ENCODE measurements at places on chromosomes 16 and 17.
A peak's percentile ranks its signal among the peaks of the same experiment; 100 is the strongest.

GRCh38 chr17:61337290-61337689 lies 62.4 kb upstream of the TBX2 start:
- DNase-seq: no peak

DNA sequence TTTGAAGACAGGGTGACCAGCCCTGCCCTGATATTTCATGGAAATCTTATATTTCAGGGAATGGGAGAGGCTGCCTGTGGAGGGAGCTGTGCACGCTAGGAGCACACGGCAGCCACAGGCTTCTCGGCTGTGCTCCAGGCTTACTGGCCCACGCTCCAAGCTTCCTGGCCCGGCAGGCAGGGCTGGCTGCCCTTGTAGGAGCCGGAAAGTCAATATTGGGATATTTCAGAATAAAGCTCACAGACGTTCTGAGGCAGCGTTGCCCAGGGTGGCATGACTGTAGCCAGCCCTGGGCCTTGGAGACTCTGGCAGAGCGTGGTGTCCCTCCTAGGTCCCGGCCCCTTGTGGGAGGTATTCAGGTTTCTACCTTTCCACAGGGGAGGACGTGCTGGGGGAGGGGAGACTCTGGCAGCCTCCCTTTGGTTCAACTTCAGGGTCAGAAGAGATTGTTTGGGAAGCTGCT lies 95.6 kb downstream of the NPIPB11 start:
- peak; percentile 75 for DNase-seq

DNA sequence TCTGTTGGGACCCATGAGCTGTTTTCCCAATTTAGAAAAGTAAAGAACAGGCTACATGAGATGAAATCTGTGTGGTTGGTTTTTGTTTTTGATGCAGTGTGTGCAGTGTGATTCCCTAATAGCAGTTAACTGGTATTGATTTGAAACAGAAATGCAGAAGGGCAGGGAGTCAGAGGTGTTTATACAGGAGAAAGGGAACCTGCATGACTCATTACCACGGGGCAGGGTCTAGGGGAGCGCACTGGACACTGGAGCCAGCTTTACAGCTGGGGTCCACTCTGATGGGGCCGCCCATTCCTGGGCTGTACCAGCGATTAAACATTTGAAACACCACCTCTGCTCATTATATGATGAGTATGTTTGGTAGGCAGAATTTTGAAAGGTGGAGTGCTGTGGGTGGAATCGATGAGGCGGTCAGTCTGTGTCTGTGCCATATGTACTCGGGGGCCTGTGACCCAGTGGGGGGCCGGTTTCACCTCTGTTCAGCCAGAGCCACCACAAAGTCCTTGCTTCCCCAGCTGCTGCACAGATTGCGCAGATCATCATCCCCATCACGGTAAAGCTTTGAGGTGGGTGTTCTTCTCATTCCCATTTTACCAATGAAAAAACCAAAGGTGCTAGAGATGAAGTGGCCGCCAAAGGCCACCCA lies 142.5 kb downstream of the CMIP start:
- DNase-seq: no peak

DNA sequence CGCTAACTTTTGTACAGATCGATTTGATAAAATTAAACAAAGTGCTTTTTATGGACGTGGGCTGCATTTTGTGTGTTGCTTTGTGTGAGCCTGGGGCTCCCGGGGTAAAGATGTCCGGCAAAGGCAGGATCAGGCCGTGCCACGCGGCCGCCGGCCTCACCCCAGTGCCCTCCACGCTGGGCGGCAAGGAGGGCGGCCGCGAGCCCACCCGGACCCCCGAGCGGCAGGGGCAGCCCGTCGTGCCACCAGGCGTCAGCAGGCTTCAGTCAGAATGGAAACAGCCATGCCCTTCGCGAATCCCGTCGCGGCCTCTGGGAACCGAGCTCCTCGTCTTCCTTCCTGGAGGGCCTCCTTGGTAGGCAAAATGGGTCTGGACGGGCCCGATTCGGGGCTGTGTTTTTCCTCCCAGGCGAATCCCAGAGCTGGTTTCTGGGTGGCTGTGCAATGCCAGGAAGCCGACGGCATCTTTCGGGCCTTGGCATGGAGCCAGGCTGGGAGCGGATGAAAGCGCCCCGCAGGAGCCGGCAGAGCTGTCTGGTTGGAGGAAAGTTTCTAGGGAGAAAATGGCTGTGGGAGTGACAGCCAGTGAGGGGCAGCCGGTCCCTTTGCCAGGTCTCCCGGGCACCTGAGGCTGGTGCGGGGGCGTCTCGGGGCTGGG lies 5.5 kb downstream of the SOX8 start:
- no peak for DNase-seq

DNA sequence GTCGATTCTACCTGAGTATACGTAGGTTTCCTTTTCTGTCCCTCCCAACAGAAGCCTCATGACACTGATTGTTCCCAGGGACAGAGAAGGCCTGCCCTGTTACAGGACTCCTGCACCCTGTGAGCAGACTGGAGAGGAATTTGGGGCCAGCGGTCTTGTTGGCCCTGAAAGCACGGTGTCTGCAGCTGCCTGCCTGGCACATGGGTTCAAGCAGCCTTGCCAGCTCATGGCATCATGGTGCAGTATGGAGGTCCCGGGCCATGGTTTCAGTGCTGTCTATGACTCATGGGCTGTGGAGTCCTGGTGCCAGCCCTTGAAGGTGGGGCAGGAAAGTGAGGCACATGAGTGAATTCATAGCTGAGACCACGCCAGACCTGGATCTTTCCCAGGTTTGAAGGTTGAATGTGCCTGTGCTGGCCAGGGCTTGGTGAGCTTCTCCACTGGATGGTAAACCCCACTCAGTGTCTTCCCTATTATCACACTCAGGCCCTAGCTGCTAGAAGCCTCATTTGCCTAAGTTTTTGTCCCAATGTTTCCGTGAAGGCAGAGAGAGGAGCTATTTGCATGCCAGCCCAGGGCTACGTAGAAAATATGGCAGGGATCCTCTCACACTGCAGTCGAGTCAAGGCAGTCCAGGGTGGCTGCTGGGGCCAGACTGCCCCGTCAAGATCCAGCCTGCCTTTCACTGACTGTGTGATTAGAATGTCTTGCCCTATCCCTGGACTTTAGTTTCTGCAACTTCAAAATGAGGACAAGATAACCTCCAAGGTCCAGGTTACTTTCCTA lies 277.2 kb upstream of the CCL2 start:
- no peak for DNase-seq

DNA sequence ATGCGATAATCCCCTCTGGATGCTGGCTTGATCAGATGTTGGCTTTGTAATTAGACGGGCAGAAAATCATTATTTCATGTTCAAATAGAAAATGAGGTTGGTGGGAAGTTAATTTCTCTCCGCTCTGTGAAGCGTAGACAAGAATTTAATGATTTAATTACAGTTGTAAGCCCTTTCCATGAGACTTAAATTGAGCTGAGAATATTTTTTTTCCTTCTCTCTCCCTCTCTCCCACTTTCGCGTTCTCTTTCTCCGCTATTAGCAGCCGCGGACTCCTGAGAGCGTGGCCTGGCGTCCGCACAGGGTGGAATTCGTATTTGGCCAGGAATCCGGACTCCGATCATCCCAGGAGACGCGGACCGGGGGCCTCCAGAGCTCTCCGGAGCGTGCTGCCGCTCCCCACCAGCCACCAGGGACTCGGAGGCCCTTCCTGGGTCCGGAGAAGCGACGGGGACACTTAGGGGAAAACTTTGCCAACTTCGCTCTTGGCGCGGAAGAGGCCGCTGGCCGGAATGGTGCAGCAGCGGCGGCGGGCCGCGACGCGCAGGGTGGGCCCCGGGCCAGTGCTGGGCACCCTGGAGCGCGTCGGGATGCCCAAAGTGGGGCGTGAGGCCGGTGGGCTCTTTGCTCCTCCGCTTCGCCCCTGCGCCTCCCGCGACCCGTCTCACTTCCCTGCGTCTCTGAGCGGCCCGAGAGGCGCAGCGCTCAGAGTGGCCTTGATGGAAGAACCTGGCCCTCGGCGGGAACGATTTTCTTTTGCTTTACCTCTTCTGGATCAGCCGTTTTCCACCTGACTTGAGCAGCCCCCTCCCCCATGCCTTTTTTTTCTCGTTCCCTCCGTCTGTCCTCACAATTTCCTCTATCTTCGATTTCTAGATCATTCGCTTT lies 3.6 kb upstream of the IRX3 start:
- DNase-seq: no peak

DNA sequence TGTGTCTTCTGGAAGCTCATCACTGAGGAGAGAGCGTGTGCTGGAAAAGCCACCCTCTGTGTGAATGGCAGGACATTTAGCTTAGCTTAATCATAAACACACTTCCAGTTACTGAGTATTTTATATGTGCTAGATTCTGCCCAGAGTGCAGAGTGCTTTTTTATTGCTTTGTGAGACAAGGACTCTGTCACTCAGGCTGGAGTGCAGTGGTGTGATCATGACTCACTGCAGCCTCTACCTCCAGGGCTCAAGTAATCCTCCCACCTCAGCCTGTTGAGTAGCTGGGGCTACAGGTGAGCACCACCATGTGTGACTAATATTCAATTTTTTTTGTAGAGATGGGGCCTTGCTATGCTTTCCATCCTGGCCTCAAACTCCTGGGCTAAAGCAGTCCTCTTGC lies 61.4 kb upstream of the IRX3 start:
- no peak for DNase-seq

DNA sequence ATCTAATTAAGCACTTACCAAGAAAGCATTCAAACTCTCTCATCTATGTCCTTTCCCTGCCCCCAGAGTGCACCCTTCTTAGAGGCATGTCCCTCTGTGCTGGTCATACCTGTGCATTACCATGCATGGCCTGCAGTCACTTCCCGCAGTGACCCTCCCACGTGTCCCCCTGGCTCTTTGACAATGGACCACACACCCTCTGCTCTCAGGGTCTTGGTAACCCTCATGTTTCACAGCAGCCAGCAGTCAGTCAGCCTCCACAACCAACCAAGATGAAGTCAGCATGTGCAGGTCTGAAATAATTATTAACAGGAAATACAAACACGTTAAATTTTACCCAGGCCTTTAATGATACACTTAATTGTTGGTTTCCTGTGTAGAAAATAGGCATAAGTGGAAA lies 10.1 kb downstream of the KRT33A start:
- DNase-seq: no peak

GRCh38 chr16:11514283-11514682 lies 72.4 kb downstream of the LITAF start:
- DNase-seq: no peak

DNA sequence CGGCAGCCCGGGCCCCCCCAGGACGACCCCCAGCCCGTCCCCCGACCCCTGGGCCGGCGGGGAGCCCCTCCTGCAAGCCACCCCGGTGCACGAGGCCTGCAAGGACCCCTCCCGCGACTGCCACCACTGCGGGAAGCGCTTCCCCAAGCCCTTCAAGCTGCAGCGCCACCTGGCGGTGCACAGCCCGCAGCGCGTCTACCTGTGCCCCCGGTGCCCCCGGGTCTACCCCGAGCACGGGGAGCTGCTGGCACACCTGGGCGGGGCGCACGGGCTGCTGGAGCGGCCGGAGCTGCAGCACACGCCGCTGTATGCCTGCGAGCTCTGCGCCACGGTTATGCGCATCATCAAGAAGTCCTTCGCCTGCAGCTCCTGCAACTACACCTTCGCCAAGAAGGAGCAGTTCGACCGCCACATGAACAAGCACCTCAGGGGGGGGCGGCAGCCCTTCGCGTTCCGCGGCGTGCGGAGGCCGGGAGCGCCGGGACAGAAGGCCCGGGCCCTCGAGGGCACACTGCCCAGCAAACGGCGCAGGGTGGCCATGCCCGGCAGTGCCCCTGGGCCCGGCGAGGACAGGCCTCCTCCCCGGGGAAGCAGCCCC lies 15.6 kb upstream of the ZFPM1 start:
- no peak for DNase-seq

DNA sequence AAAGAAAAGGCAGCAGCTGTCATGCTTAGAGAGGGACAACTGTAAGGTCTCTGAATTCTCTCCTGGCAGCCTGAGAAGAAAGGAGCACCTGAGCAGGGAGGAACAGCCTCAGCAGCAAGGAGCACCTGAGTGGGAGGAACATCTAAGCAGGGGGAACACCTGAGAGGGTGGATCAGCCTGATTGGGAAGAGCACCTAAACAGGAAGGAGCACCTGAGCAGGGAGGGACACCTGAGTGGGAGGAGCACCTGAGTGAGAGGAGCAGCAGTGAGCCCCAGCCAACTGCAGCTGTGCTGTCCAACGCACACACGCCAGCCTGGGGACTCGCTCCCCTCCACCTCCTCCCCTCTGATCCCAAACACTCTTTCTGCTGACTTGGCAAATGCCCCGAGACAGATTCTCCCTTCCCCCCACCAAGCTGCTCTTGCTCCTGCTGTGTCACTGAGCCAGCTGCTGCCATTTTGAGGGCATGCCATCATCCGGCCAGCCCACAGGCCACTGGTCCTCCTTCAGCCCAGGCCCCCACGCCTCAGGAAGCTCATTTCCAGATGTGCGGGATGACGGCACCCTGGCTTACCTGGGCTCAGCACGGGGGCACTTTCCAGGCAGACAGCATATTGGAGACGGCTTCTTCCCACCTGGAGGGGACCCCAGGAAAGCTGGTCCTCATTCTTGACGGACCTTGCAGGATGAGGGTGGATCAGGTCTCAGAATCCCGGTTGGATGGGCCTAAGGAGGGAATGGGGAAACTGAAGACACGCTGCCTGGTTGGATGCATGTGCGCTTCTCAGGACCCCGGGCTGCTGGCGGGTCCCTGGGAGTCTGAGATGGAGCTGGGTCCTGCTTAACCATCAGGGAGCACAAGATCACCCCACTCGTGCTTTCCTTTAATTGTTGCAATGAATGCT lies 57.7 kb upstream of the RBFOX3 start:
- DNase-seq: no peak

GRCh38 chr17:58362368-58363014 lies 10.5 kb upstream of the SUPT4H1 start:
- DNase-seq: no peak

DNA sequence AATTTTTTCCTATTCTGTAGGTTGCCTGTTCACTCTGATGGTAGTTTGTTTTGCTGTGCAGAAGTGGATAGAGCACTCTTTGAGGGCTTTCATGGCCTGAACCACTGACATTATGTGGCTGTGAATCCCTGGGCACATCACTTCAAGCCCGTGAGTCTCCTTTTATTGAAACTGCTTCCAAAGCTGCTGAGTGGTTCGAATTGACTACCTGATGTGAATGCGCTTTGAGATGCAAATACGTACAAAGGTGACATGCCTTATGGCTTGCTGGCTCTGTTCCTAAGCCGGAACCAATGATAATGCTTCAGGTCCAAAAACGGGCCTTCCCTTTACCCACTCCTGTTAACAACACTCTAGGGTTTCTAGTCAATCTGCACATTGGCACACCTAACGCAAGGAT lies 34.3 kb downstream of the ASPA start:
- no peak for DNase-seq

DNA sequence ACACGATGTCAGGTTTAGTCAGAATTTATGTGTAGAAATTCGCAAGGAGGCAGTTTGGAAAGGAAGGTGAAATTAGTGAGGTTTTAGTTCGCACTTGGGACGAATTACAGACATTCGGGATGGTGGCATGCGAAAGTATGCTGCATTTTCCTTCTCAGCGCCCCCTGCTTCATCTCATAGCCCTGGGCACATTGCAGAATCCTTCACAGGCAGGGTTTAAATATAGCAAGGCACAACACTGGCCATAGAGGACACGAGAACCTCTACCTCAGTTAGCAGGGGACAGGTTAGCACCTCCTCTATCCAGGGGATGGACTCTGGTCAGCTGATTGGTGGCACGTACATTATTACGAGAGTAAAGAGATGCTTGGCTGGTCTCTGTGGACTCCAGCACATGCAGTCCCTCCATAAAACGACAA lies 47.5 kb downstream of the MAP2K6 start:
- DNase-seq: no peak

Measured in LNCaP clone FGC (cell line).